ENCODE measurements at places on chromosomes 6 and 20.

GRCh38 chr6:79755967-79756366 lies 124.8 kb downstream of the SH3BGRL2 start:
- H3K27me3 ChIP-seq, result no peaks in the 10 kb centered on the region
- no peak overlapping the region for H3K27ac ChIP-seq
- DNase-seq, result no peak
- H3K4me1 ChIP-seq, result no peaks in the 10 kb centered on the region
- H3K36me3 ChIP-seq, result no peaks in the 10 kb centered on the region
- no peak overlapping the region for H3K4me3 ChIP-seq

GRCh38 chr20:57481281-57481711 lies 43.6 kb downstream of the CTCFL start:
- peaks cover 25% of the 10 kb centered on the region for H3K27me3 ChIP-seq
- H3K36me3 ChIP-seq, result no peaks in the 10 kb centered on the region
- DNase-seq, result no peak
- no peak overlapping the region for H3K4me3 ChIP-seq

- peaks cover 45% of the 10 kb centered on the region for H3K27me3 ChIP-seq
- DNase-seq, result no peak
- no peaks in the 10 kb centered on the region for H3K36me3 ChIP-seq
- H3K4me3 ChIP-seq, result no peak within 1 kb of the TSS
- H3K27ac ChIP-seq, result no peak within 1 kb of the TSS
These were observed at the start of gene TNF for GRCh38 chr6:31575335-31575901. TNF (plus strand) TSS chr6:31575565; CDS start chr6:31575742, 177 bp downstream.

DNA sequence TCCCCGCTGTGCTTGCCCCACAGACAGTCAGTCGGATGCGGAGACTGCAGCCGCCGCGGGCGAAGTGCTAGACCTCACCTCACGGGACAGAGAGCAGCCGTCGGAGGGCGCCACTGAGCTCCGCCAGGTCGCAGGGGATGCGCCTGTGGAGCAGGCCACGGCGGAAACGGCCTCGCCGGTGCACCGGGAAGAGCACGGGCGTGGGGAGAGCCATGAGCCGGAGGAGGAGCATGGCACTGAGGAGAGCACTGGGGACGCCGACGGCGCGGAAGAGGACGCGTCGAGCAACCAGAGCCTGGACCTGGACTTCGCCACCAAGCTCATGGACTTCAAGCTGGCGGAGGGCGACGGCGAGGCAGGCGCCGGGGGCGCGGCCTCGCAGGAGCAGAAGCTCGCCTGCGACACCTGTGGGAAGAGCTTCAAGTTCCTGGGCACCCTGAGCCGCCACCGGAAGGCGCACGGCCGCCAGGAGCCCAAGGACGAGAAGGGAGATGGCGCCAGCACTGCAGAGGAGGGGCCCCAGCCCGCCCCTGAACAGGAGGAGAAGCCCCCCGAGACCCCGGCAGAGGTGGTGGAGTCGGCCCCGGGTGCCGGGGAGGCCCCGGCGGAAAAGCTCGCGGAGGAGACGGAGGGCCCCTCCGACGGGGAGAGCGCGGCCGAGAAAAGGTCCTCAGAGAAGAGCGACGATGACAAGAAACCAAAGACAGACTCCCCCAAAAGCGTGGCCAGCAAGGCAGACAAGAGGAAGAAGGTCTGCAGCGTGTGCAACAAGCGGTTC lies 66.4 kb downstream of the SSR1 start:
- DNase-seq, result no peak
- H3K27me3 ChIP-seq, result peaks cover 4% of the 10 kb centered on the region
- peaks cover 16% of the 10 kb centered on the region for H3K36me3 ChIP-seq
- no peak overlapping the region for H3K4me3 ChIP-seq
- H3K4me1 ChIP-seq, result peaks cover 34% of the 10 kb centered on the region

DNA sequence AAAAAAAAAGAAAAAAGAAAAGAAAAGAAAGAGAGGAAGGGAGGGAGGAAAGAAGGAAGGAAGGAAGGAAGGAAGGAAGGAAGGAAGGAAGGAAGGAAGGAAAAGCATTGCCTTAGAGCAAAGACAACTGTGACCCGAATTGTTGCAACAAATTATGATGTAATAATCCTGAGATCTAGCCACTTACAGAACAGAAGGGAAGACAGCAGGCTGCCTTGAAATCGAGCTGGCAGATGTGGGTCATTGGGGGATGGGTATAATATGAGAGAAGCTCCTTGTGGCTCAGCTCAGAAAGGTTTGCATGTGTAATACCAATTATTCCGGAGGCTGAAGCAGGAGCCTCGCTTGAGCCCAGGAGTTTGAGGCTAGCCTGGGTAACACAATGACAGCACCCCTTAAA lies 208.1 kb upstream of the PROKR2 start:
- peaks cover 11% of the 10 kb centered on the region for H3K4me1 ChIP-seq
- peaks cover 4% of the 10 kb centered on the region for H3K27me3 ChIP-seq
- DNase-seq, result no peak
- no peaks in the 10 kb centered on the region for H3K36me3 ChIP-seq
- no peak overlapping the region for H3K4me3 ChIP-seq
- H3K27ac ChIP-seq, result no peak overlapping the region

DNA sequence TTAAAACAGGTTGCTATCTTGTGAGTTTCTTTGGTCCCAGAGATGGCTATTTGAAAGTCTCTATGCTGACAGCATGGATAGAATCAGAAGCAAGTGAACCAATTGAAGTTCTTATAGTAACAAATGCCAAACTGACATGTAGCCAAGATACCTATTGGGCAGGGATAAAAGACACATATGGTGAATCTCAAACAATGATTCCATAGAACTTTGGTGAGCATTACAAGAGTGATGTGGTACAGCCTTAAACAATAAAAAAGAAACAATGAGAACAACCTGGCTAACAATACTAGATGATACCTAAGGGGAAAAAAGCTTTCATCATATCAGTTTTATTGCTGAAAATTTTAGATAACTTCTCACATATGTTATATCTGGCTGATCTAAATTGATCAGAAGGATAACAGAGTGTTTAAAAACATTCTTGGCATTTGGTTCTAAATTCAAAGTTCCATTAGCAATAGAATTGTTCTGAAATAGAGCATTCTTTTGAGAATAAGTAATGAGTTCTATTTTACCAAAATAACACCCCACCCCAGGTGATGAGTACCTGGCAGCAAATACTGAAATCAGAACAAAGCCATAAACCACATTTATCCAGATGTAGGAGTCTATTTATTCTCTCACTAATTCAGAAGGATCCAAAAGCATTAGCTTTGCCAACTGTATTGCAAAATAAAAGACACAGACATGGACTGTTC lies 5.8 kb upstream of the HMGCLL1 start:
- no peak for DNase-seq
- H3K4me3 ChIP-seq, result no peak overlapping the region
- no peak overlapping the region for H3K27ac ChIP-seq
- peaks cover 12% of the 10 kb centered on the region for H3K27me3 ChIP-seq
- no peaks in the 10 kb centered on the region for H3K36me3 ChIP-seq

- H3K4me3 ChIP-seq, result no peak overlapping the region
- peaks cover 23% of the 10 kb centered on the region for H3K36me3 ChIP-seq
- H3K4me1 ChIP-seq, result peaks cover 22% of the 10 kb centered on the region
- H3K27ac ChIP-seq, result no peak overlapping the region
- DNase-seq, result no peak
- no peaks in the 10 kb centered on the region for H3K27me3 ChIP-seq
These were observed 142.9 kb downstream of the MTHFD1L start for GRCh38 chr6:151008425-151008824.

DNA sequence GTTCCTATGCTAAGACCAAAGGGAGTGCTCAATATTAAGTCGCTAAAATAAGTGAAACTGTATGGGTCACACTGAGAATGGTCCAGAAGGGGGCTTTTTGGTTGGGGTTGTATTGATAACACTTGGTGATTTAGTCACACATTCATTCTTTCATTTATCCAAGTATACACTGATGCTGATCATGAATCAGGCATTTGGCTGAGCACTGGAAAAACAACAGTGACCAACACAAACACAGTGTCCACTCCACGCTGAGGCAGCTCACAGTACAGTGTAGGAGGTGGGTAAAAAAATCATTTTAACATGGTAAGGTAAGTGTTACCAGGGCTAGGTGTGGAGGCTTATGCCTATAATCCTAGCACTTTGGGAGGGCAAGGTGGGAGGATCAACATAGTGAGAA lies 9.2 kb upstream of the FAM83C start:
- no peak overlapping the region for H3K4me3 ChIP-seq
- peaks cover 5% of the 10 kb centered on the region for H3K36me3 ChIP-seq
- no peak for DNase-seq
- H3K27me3 ChIP-seq, result peaks cover 6% of the 10 kb centered on the region

DNA sequence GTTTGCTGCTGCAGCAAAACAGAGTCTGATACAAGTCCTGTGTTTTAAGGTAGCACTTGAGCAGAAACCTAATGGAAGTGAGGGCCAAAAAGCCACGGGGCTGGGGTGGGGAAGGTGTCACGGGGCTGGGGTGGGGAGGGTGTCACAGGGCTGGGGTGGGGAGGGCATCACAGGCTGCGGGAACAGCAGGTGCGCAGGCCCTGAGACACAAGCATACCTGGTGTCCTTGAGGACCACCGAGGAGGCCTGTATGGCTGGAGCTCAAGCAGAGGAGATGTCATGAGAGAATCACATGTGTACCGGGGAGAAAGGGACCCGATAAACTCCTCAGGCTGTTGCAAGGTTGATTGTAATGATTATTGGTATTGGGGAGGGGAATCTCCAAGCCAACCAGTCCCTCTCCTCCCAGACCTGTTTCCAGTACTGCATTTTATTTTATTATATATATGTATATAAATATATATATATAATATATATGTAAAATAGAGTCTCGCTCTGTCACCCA lies 13.6 kb upstream of the SPO11 start:
- H3K4me1 ChIP-seq, result peaks cover 26% of the 10 kb centered on the region
- H3K4me3 ChIP-seq, result no peak overlapping the region
- peaks cover 13% of the 10 kb centered on the region for H3K27me3 ChIP-seq
- no peak for DNase-seq
- H3K36me3 ChIP-seq, result no peaks in the 10 kb centered on the region

- peaks cover 5% of the 10 kb centered on the region for H3K36me3 ChIP-seq
- H3K27ac ChIP-seq, result peak overlapping the region; percentile 5
- peak overlapping the region; percentile 87 for H3K4me3 ChIP-seq
- peaks cover 3% of the 10 kb centered on the region for H3K27me3 ChIP-seq
- peaks cover 64% of the 10 kb centered on the region for H3K4me1 ChIP-seq
These were observed 580 bp downstream of the NXT1 start for GRCh38 chr20:23350904-23351838.

GRCh38 chr6:163645560-163645959 lies 231.0 kb downstream of the QKI start:
- no peak overlapping the region for H3K27ac ChIP-seq
- no peaks in the 10 kb centered on the region for H3K4me1 ChIP-seq
- H3K4me3 ChIP-seq, result no peak overlapping the region
- H3K27me3 ChIP-seq, result peaks cover 2% of the 10 kb centered on the region
- no peaks in the 10 kb centered on the region for H3K36me3 ChIP-seq

- peaks cover 55% of the 10 kb centered on the region for H3K36me3 ChIP-seq
- no peak overlapping the region for H3K27ac ChIP-seq
- H3K4me1 ChIP-seq, result no peaks in the 10 kb centered on the region
These were observed 71.2 kb downstream of the IGF2R start for GRCh38 chr6:160040055-160040454.

- peak overlapping the region; percentile 94 for H3K4me3 ChIP-seq
- peaks cover 26% of the 10 kb centered on the region for H3K4me1 ChIP-seq
- H3K27me3 ChIP-seq, result peaks cover 2% of the 10 kb centered on the region
- H3K36me3 ChIP-seq, result peaks cover 15% of the 10 kb centered on the region
- peak overlapping the region; percentile 99 for H3K27ac ChIP-seq
These were observed 338 bp downstream of the UTRN start for GRCh38 chr6:144285548-144285797.

DNA sequence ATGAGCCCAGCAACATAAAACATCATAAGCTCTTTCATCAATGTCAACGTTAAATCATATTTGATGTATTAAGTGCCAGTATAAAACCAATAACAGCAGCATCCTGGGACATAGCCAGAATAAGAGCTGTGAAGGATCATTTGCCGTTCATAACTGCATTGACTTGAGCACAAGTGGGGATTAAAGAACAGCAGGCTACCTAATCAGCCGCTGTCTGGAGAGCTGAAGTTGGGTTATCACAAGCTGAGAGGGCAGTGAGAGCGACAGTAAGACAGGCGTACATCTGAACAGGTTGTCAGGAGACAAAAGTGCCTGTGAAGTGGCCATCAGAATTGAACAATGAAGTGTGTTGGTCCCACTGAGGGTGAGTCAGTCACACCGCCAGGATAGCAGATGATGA lies 269.6 kb downstream of the GRIK2 start:
- no peak for DNase-seq
- H3K4me3 ChIP-seq, result no peak overlapping the region
- peaks cover 2% of the 10 kb centered on the region for H3K27me3 ChIP-seq
- H3K4me1 ChIP-seq, result no peaks in the 10 kb centered on the region

- H3K27ac ChIP-seq, result no peak overlapping the region
- peaks cover 32% of the 10 kb centered on the region for H3K4me1 ChIP-seq
- H3K27me3 ChIP-seq, result peaks cover 23% of the 10 kb centered on the region
- DNase-seq, result no peak
- H3K36me3 ChIP-seq, result no peaks in the 10 kb centered on the region
These were observed 127.9 kb downstream of the GRM4 start for GRCh38 chr6:34018026-34018425.

DNA sequence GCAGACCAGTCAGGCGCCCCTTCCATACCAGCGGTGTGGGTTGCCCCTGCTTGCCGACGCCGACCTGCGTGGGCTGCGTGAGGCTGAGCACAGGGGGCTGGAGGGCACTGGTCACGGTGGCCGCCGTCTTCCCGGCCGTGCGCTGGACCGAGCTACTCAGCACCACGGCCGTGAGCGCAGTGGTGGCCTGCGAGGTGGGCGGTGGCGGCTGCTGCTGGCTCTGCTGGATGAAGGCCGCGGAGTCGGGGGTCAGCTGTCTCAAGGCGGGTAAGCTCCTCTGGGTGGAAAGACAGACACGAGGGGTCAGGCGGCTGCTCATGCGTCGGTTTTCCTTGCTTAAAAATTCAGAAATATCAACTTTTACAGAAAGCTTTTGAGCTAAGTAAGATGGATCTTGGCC lies 59.2 kb downstream of the TAF4 start:
- peaks cover 37% of the 10 kb centered on the region for H3K36me3 ChIP-seq
- no peak overlapping the region for H3K4me3 ChIP-seq
- no peaks in the 10 kb centered on the region for H3K4me1 ChIP-seq
- no peak overlapping the region for H3K27ac ChIP-seq

- H3K36me3 ChIP-seq, result no peaks in the 10 kb centered on the region
- no peak for DNase-seq
- peaks cover 37% of the 10 kb centered on the region for H3K4me1 ChIP-seq
- no peak overlapping the region for H3K4me3 ChIP-seq
- H3K27me3 ChIP-seq, result no peaks in the 10 kb centered on the region
These were observed 44.9 kb downstream of the TPD52L1 start for GRCh38 chr6:125198398-125198937.

DNA sequence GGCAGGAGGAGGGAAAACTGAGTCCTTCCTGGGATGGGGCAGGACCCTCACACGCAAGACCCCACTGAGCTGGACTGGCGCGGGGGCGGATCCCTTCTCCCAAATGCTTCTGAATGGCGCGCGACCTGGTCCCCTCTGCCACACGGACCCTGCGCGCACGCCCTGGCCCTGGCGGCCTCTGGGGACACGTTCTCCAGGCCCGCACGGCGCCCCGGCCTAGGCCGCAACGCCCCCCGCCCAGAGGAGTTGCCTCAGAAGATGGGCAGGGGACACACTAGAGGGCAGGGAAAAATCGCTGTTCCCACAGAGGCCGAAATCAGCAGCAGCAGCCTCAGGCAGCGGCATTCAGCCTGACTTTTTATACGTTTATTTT lies 45.2 kb upstream of the OSTM1 start:
- DNase-seq, result peak; percentile 42
- no peaks in the 10 kb centered on the region for H3K36me3 ChIP-seq
- H3K27me3 ChIP-seq, result peaks cover 100% of the 10 kb centered on the region
- H3K27ac ChIP-seq, result no peak overlapping the region
- peak overlapping the region; percentile 52 for H3K4me3 ChIP-seq

GRCh38 chr6:110201151-110201884 lies 21.1 kb downstream of the CDC40 start:
- no peak overlapping the region for H3K4me3 ChIP-seq
- no peaks in the 10 kb centered on the region for H3K27me3 ChIP-seq
- no peak overlapping the region for H3K27ac ChIP-seq
- H3K36me3 ChIP-seq, result peaks cover 37% of the 10 kb centered on the region
